Adrenal gland (tissue), 19 donors: ENCODE measurements at places on chromosomes 7 and 10. TPM values are rescaled to one million over a fixed set of nuclear protein-coding genes. Genes with fewer than 3 reads are reported as not detected.

DNA sequence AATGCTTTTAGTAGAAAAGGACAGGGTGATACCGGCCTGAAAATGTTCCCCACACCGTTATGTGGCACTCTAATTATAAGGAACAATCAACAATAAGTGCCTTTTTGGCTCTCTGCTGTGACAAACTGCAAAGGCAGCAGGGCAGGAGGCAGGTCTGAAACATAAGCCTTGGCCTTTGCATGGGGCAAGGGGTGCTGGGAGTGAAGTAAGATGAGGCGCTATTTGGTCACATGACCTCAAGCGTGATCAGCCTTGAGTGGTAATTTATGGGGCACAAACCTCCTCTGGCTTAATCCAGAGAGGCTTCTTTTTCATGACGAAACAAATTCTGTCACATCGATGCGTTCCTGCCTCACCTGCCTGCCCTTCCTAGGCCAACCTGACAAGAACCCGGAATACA is 202.7 kb downstream of the TAX1BP1 start:
- H3K27ac ChIP-seq = no peak overlapping the region
- H3K4me3 ChIP-seq = no peak overlapping the region
- H3K36me3 ChIP-seq = no peaks in the 10 kb centered on the region
- H3K27me3 ChIP-seq = no peaks in the 10 kb centered on the region
- no peaks in the 10 kb centered on the region for H3K4me1 ChIP-seq
- no peak for DNase-seq

GRCh38 chr7:65809982-65810288 is 62.9 kb upstream of the VKORC1L1 start:
- no peak overlapping the region for H3K4me3 ChIP-seq
- no peaks in the 10 kb centered on the region for H3K4me1 ChIP-seq
- DNase-seq = no peak
- no peaks in the 10 kb centered on the region for H3K27me3 ChIP-seq
- H3K27ac ChIP-seq = no peak overlapping the region
- no peaks in the 10 kb centered on the region for H3K36me3 ChIP-seq

GRCh38 chr10:100359030-100359432 is 12.0 kb downstream of the SCD start:
- peaks cover 50% of the 10 kb centered on the region for H3K36me3 ChIP-seq
- no peaks in the 10 kb centered on the region for H3K27me3 ChIP-seq
- DNase-seq = no peak
- no peak overlapping the region for H3K4me3 ChIP-seq
- H3K27ac ChIP-seq = peak overlapping the region; percentile 71
- H3K4me1 ChIP-seq = peaks cover 51% of the 10 kb centered on the region

- no peaks in the 10 kb centered on the region for H3K27me3 ChIP-seq
- peaks cover 35% of the 10 kb centered on the region for H3K4me1 ChIP-seq
- H3K27ac ChIP-seq = no peak overlapping the region
- H3K4me3 ChIP-seq = no peak overlapping the region
- DNase-seq = no peak
Measured at GRCh38 chr10:124935946-124936345, 6.0 kb upstream of the ZRANB1 start.

DNA sequence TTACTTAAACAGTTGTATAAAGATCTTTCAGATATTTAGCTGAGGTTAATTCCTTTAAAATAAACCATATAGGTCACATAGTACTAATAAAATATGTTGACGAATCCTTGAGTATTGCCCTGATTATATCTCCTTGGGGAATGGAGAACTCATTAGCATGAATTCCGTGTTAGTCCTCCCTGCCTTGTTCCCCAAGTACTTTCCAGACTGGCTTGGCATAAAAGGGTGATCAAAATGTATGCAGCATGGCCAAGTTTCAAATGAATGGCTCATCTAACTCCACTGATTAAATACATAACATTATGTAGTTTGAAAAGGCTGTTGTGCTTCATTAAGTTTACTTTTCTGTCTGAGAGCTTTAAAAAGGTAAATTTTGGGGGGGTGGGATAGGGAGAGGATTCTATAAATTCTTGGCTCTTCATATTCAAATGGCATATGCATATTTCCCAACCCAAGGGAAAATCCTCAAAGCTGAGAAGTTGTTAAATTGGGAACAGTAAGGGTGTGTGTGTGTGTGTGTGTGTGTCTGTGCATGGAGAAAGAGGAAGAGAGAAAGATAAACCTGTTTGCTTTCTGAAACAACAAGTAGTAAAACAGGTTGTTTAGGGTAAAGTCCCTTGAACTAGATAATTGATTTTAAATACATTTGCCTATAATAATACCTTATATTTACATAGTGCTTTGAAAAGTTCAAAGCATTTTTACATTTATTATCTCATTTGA is 4.8 kb upstream of the ADD3 start:
- no peak overlapping the region for H3K27ac ChIP-seq
- no peaks in the 10 kb centered on the region for H3K36me3 ChIP-seq
- no peak overlapping the region for H3K4me3 ChIP-seq
- no peak for DNase-seq
- no peaks in the 10 kb centered on the region for H3K27me3 ChIP-seq

NUDT13 gene
- polyA plus RNA-seq = 6.1 TPM

SLC29A4 gene
- polyA plus RNA-seq = 4.3 TPM

GRCh38 chr10:79070081-79070605 is 1.4 kb downstream of the ZMIZ1 start:
- H3K27me3 ChIP-seq = no peaks in the 10 kb centered on the region
- H3K4me1 ChIP-seq = peaks cover 45% of the 10 kb centered on the region
- H3K36me3 ChIP-seq = no peaks in the 10 kb centered on the region

- no peak overlapping the region for H3K27ac ChIP-seq
- no peak overlapping the region for H3K4me3 ChIP-seq
- DNase-seq = no peak
- no peaks in the 10 kb centered on the region for H3K4me1 ChIP-seq
- no peaks in the 10 kb centered on the region for H3K27me3 ChIP-seq
Measured at GRCh38 chr7:143068446-143068845, 16.3 kb downstream of the OR6V1 start.

- H3K4me3 ChIP-seq = peak overlapping the region; percentile 82
- DNase-seq = no peak
- H3K27ac ChIP-seq = peak overlapping the region; percentile 72
- no peaks in the 10 kb centered on the region for H3K27me3 ChIP-seq
- H3K36me3 ChIP-seq = no peaks in the 10 kb centered on the region
Measured at GRCh38 chr10:89252225-89252585, 630 bp upstream of the LIPA start.

DNA sequence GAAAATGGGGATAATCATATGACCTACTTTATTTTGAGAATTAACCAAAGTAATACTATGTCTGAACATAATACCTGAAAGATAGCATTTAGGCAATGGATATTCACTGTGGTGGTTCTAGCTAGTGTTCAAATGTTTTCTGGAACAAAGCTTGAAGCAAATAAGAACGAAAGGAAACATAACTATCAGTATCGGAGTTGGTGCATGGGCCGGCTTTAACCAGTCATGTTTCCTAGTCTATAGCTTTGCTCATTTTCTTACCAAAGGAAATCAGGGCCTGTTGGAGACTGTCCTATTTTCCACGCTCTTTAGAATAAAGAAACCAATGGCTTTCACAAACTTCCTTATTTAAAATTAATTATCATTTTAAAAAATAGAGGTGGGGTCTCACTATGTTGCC is 8.9 kb downstream of the IL2RA start:
- H3K36me3 ChIP-seq = no peaks in the 10 kb centered on the region
- H3K27ac ChIP-seq = no peak overlapping the region
- no peak for DNase-seq
- H3K4me3 ChIP-seq = no peak overlapping the region
- peaks cover 5% of the 10 kb centered on the region for H3K4me1 ChIP-seq
- H3K27me3 ChIP-seq = no peaks in the 10 kb centered on the region

LRRN3 gene
- 21.2 TPM for polyA plus RNA-seq

LRRC18 gene
- polyA plus RNA-seq = not detected

DNA sequence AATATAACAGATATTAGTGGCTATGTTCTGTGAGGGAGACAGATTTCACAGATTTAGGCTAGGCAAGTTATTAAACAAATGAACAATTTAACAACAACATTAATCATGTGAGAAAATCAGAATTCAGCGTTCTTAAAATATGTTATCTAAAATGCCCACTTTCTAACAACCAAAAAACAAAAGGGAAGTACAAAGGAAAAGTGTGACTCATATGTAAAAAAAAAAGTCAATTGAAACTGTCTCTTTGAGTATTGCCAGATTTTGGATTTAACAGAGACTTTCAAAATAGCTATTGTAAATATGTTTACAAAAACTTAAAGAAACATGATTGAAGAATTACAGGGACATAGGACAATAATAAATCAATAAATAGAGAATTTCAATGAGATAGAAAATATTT is 34.8 kb upstream of the ARHGAP22 start:
- H3K4me3 ChIP-seq = no peak overlapping the region
- peaks cover 3% of the 10 kb centered on the region for H3K4me1 ChIP-seq
- H3K27me3 ChIP-seq = no peaks in the 10 kb centered on the region
- no peaks in the 10 kb centered on the region for H3K36me3 ChIP-seq
- no peak overlapping the region for H3K27ac ChIP-seq
- no peak for DNase-seq

PKD2L1 gene
- 0.72 TPM for polyA plus RNA-seq

DNA sequence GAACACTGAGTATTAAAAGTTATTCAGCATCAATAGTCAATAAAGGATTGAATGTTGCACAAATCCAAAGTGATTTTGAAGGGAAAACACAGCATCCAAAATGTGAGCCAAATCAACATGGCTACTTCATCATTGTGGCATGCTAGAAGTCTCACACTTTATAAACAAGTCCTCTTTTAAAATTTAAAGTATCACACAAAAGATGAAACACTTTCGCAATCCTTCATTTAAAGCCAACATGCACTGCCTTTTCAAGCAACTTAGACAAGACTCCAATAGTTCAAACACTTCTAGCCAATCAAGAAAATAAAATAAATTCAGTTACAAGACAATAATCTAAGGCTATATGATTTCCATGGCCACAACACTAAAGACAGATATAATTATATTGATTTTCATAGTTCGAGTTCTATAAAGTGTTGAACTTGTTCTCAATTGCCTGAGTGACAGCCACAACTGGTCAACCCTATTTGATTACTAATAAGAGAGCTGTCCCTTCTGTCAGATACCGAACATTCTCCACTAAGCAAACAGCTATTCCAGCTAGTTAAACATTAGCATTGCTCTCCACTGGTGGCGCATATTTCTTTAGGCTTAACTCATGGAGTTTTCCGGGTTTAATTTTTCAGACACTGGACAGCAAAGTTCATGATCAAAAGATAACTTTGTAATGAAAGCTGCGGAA is 8.3 kb downstream of the EBF3 start:
- no peak for DNase-seq
- H3K27me3 ChIP-seq = peaks cover 49% of the 10 kb centered on the region
- H3K36me3 ChIP-seq = no peaks in the 10 kb centered on the region
- H3K27ac ChIP-seq = no peak overlapping the region

ZPBP gene
- not detected for polyA plus RNA-seq

COL13A1 gene
- polyA plus RNA-seq = 1.7 TPM

DNA sequence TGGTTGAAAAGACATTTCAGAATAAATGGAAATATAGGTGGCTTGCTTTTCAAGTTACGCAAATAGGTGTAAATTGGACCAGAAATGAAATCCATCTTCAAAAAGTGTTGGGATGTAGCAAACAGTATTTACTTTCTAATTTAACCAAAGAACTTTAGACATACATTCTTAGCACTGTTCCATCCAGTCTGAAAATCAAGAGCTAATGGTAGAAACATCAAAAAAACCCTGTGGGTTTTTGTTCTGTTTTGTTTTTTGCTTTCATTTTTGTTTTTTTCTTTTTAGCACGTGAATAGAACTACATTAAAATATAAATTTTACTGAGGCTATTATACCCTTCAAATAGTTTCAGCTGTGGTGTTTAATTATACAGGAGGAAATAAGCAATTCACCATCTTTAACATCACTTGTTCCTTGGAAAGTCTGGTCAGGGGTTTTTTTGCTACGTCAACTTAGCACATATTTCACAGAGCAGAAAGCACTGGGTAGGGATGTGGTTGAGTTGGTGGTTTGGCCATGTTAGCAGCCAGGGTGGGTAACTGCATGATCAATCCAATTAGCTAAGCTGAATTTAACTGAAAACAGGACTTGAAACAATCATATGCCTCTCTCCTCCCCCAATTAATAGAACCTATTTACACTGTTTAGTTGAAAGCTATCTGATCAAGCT is 275.4 kb upstream of the PFKP start:
- no peaks in the 10 kb centered on the region for H3K27me3 ChIP-seq
- H3K4me1 ChIP-seq = no peaks in the 10 kb centered on the region
- no peaks in the 10 kb centered on the region for H3K36me3 ChIP-seq
- no peak for DNase-seq
- no peak overlapping the region for H3K4me3 ChIP-seq
- H3K27ac ChIP-seq = no peak overlapping the region

DNA sequence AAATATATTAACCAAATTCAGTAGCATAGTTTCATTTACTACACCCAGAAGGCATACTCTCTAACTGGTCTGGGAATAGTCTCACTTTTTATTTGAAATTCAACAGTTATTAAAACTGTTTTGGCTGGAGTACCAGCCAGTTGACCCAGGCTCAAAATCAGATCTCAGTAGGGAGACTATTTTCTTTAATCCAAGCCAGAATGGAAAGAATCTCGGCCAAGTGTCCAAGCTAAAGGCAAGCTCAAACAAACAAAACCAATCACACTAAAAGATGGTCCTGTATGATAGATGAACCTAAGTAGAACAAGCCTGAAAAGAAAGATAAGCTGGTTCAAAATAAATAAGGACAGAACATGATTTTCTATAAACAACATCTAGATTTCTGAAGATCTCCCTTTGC is 259.6 kb upstream of the POM121L12 start:
- DNase-seq = no peak
- no peak overlapping the region for H3K27ac ChIP-seq
- no peaks in the 10 kb centered on the region for H3K4me1 ChIP-seq
- no peaks in the 10 kb centered on the region for H3K27me3 ChIP-seq

GRCh38 chr10:80487791-80488538 is 33.9 kb downstream of the TSPAN14 start:
- H3K27me3 ChIP-seq = no peaks in the 10 kb centered on the region
- peak overlapping the region; percentile 71 for H3K27ac ChIP-seq
- no peak for DNase-seq
- peaks cover 4% of the 10 kb centered on the region for H3K36me3 ChIP-seq
- H3K4me3 ChIP-seq = no peak overlapping the region

GRCh38 chr7:34153656-34154270 is 248.4 kb downstream of the BMPER start:
- H3K27ac ChIP-seq = no peak overlapping the region
- H3K4me3 ChIP-seq = no peak overlapping the region
- no peaks in the 10 kb centered on the region for H3K4me1 ChIP-seq
